Aorta (tissue), 5 donors: ENCODE measurements at places on chromosomes 16 and 17.

DNA sequence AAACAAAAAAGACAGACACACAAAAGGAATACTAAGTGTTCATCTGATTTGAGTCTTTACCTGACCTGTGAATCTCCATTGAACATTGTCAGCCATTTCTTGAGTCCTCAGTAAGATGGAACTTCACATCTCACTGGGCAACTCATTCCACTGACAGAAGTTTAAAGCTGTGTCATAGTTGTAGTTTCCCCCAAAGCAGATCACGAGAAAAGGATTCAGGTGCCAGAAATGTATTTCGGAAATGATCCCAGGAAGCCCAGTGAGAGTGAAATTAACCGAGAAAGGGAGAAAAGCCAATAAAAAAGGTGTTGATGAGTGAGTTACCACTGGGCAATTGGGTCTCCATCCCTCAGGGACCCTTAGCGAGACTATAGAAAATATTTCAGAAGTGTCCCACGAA lies 6.5 kb downstream of the CHD9 start:
- no peak for DNase-seq

DNA sequence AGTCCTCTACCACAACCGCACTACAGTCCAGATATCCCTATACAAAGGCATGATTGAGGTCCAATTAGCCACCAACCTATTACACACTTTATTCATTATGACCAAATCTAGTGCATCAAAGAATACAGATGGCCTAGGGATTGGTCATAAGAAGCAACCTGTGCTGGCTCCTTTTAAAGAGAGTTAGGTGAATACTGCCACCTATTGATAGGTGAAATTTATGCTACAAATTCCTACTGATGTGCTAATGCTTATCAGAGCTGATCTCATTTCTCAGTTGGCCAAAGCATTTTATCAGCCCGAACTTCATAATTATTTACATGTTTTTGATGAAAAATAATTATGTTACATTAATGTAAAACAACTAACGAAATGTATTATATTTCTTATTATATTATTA lies 166.3 kb downstream of the ANKFN1 start:
- no peak for DNase-seq

- peak; percentile 78 for DNase-seq
Observed at GRCh38 chr17:43983515-43984411, 20.7 kb upstream of the NAGS start.

GRCh38 chr16:11557801-11558200 lies 28.9 kb downstream of the LITAF start:
- DNase-seq: peak; percentile 52

GRCh38 chr16:58501242-58502131 lies 1.5 kb downstream of the NDRG4 start:
- no peak for DNase-seq

GRCh38 chr17:27518545-27519521 lies 62.6 kb downstream of the KSR1 start:
- DNase-seq: no peak

DNA sequence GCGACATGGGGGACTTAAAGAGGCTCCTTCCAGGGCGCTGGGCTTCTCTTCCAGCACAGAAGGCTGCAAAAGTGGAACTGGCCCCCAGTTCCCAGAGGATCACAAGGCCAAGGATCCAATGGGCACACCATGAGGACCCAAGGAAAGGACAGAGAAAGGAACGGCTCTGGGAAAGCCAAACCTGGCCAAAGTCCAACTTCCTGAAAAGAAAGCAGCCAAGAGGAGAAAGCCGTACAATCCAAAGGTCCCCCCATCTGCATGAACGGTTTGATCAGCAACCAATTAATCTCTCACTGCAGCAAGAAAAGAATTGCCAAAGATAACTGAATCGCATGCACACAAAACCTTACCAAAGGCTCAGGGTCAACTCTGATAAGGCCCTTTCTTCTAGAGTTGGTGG lies 19.8 kb upstream of the ICAM2 start:
- DNase-seq: no peak

DNA sequence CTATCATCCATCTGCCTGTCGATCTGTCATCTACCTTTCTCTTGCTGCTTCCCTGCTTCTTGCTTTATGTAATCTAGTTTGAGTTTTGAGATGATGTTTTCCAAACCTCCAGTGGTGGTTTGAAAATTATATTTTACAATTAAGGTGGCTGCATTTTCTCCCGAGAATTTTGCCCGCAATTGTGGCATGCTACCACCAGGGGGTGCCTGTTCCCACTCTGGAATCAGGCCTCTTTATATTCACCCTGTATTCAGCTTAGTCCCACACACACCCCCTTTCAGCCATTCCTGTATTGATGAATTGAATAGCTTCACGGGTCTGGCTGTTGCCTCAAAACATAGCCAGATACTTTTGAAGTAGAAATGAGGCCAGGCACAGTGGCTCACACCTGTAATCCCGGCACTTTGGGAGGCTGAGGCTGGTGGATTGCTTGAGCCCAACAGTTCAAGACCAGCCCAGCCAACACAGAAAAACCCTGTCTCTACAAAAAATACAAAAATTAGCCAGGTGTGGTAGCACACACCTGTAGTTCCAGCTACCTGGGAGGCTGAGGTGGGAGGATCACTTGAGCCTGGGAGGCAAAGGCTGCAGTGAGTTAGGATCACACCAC lies 3.2 kb downstream of the PRSS22 start:
- no peak for DNase-seq

DNA sequence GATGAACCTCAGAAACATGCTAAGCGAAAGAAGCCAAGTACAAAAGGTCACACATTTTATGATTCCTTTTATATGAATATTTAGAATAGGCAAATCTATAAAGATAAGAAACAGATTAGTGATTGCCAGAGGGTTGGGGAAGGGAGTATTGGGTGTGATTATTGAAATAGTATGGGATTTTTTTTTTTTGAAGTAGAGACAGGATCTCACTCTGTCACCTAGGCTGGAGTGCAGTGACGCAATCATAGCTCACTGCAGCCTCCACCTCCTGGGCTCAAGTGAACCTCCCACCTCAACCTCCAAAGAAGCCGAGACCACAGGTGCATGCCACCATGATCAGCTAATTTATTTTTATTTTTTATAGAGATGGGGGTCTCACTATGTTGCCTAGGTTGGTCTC lies 35.7 kb downstream of the MEOX1 start:
- no peak for DNase-seq

- DNase-seq: peak; percentile 61
Observed at GRCh38 chr16:49491771-49492761, 118.5 kb downstream of the C16orf78 start.

DNA sequence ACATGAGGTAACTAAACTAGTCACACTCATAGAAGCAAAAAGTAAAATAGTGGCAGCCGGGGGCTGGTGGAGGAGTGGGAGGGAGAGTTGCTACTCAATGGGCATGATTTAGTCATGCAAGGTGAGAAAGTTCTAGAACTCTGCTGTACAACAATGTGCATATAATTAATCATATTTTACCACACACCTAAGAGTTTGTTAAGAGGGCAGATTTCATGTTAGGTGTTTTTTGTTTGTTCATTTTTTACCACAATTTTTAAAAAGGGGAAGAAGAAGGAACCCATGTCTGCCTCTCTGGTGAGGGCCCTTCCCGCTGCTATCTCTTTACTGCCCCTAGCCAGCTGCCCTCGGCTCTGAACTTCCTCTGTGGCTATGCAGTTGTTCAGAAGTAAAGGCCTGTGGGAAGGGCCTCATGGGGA lies 11.2 kb downstream of the CD300LB start:
- DNase-seq: no peak

GRCh38 chr17:2713881-2714280 lies 2.3 kb upstream of the CLUH start:
- DNase-seq: no peak

- peak; percentile 95 for DNase-seq
Observed at GRCh38 chr16:46973207-46973995, at the start of gene DNAJA2. DNAJA2 (minus strand) TSS chr16:46973674; CDS start chr16:46973572, 102 bp downstream.

DNA sequence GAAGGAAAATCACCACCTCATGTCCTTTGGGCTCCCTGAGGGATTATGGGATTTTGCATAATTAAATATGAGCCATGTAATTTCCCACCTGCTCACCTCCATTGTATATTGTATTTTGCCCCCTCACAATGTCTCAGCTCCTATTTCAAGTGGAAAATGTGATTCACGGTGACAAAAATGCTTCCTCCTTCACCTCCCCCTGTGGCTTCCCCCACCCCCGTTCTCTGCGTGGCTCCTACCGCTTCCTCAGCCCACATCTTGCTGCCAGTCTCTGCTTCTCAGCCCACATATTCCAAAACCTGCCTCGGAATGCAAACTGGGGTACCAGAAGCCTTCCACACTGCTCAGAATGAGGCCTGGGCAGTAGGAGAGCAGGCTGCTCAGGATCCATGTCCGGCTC lies 394.5 kb upstream of the C16orf82 start:
- no peak for DNase-seq

- no peak for DNase-seq
Observed at GRCh38 chr17:58538811-58539409, 24.5 kb upstream of the MTMR4 start.

DNA sequence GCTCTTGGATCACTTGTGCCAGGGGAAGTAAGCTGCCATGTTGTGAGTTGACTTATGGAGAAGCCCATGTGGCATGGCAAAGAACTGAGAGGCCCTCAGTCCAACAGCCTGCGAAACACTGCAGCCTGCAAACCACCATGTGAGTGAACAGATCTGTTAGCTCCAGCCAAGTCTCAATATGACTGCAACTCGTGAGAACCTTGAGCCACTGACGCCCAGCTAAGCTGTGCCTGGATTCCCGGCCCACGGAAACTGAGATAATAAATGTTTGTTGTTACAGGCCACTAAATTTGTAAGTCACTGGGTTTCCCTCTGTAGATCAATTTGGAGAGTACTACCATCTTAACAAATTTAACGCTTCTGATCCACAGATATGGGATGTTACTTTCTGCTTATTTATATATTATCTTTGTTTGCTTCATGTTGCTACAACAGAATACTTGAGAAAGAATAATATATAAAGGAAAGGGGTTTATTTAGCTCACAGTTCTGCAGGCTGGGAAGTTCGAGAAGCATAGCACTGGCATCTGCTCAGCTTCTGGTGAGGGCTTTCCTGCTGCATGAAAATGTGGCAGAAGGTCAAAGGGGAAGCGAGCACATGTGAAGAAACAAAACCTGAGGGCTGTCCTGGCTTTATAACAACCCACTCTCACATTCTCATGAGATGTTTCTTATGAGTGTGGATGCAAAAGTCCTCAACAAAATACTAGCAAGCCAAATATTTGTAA lies 29.4 kb upstream of the ATP2A3 start:
- peak; percentile 49 for DNase-seq

- no peak for DNase-seq
Observed at GRCh38 chr16:87235810-87236515, 81.2 kb downstream of the C16orf95 start.

GRCh38 chr17:69593716-69594115 lies 179.2 kb downstream of the MAP2K6 start:
- DNase-seq: no peak

DNA sequence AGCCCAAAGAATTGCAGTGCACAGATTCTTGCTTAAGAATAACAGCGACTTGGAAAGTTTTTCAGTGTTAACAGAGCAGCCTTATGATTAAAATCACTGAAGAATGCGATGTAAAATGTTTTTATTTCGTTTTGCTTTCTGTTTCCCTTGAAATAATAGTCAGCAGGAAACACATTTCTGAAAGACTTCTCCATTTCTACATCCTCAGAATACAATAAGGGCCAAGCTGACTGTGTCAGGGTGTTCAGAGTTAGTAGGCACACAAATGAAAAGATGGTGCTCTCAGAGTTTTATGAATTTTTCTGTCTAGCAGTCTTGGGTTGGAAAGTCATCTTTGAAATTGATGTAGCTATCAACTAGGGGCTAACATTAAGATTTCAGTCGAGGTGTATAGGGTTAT lies 582.9 kb upstream of the RBFOX1 start:
- DNase-seq: no peak

DNA sequence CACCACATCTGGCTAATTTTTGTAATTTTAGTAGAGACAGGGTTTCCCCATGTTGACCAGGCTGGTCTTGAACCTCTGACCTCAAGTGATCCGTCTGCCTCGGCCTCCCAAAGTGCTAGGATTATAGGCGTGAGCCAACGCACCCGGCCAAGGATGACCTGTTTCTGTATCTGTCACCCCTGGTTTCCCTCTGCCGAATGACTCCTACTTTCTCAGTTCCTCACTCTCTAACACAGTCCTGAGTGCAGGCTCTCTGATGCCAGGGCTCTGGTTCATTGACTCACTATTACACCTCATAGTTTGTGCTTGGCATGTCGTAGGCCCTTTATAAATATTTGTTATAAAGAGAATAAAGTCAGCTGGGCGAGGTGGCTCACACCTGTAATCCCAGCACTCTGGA lies 10.7 kb upstream of the PRPF8 start:
- no peak for DNase-seq

- DNase-seq: no peak
Observed at GRCh38 chr17:69170377-69170776, 28.7 kb upstream of the ABCA6 start.

DNA sequence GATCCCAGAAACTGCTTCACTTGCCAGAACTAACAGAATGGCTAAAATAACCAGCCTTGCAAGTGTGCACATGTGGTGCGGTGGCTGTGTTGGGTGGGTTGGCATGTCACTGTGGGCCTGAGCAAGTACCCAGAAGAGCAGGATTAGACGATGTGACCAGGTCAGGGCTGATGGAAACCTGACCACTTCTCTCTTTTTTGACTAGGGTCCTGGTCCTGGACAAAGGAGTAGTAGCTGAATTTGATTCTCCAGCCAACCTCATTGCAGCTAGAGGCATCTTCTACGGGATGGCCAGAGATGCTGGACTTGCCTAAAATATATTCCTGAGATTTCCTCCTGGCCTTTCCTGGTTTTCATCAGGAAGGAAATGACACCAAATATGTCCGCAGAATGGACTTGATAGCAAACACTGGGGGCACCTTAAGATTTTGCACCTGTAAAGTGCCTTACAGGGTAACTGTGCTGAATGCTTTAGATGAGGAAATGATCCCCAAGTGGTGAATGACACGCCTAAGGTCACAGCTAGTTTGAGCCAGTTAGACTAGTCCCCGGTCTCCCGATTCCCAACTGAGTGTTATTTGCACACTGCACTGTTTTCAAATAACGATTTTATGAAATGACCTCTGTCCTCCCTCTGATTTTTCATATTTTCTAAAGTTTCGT lies 16.7 kb downstream of the ANKRD40 start:
- no peak for DNase-seq

DNA sequence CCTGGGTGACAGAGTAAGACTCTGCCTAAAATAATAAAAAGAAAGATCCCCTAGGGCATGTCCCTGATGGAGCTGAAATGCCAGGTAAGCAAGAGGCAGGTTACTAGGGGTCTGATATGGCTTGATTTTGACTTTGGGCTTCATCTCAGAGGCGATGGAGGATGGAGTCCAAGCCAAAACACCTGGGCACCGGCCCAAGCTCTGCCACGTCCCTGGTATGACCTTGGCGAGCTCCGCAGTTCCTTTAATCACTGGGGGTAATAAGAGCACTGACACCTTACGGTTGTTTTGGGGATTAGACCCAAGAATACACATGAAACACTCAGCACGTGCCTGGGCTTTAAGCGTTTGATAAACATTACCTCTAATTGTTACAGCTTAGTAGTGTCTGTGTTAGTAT lies 350.8 kb upstream of the HSBP1 start:
- no peak for DNase-seq

GRCh38 chr17:47252209-47252608 lies 1.4 kb upstream of the ITGB3 start:
- no peak for DNase-seq
